ENCODE measurements at places on chromosomes 11 and 22.

DNA sequence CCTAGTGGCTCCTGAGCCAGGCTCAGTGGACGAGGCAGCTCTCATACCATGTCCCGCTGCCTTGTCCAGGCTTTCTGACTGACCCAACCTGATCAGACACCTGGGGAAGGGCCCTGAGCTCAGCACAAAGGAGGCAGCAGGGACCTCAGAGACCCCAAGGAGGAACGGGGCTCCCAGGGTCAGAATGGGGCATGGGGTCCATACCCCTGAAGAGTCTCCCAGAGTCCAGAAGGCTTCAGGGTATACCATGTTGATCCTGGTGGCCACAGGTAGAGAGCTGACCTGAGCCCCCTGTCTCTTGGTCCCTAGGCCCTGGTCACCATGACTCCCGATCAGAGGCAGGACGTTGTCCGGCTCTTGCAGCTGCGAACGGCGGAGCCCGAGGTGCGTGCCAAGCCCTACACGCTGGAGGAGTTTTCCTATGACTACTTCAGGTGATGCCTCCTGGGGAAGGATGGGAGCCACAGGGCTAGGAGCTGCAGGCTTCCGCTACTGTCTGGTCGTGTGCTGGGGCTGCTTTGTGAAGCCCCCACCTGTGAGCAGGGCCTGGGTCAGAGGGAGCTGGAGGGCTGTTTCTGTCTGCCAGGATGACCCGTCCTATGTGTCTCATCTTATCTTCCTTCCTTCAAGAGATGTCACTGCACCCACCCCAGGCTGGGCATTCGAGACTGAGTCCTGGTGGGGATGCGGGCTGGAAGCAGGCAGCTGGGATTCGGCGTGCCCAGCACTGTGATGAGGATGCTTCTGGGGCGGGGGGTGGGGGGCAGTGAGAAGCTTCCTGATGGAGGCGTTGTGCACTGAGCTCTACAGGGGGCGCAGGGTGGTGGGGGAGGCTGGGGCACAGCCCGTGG, 74.2 kb downstream of the MYO7A start:
- no peak for DNase-seq

- DNase-seq, result no peak
Observed at GRCh38 chr11:9074338-9075029, 16.9 kb downstream of the SCUBE2 start.

DNA sequence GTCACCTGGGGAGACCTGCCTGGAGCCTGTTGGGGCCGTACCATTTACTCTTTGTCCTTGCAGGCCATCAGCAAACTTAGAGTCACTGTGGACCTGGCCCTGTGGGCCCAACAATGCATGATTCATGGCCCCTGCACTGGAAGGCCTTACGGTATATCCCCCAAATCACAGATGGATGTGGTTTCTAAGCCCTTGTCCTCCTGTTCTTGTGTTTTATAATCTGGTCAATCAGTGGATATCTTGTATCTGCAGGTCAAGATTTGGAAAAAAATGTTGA, 6.2 kb downstream of the TSKU start:
- no peak for DNase-seq

DNA sequence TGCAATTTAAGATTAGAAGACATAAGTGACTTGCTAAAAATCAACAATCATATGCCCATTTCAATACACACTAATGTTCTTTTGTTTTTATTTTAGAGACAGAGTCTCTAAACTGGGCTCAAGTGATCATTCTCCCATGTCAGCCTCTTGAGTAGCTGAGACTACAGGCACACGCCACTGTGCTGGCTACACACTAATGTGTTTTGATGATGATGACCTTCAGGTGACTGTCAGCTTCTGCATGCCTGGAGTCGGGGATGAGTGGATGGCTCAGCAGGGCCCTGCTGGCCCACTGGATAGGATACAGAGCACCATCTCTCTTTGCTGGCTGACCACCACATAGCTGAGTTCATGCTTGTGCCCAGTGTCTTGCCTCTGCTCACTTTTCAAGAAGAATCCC, 27.0 kb upstream of the POU2AF1 start:
- no peak for DNase-seq

GRCh38 chr11:46692450-46692849, 8.0 kb downstream of the ARHGAP1 start:
- no peak for DNase-seq

All from CD4-positive, alpha-beta T cell treated with Interleukin-17A for 1 hour (primary cell).